ENCODE measurements at places on chromosomes 16 and 17.

DNA sequence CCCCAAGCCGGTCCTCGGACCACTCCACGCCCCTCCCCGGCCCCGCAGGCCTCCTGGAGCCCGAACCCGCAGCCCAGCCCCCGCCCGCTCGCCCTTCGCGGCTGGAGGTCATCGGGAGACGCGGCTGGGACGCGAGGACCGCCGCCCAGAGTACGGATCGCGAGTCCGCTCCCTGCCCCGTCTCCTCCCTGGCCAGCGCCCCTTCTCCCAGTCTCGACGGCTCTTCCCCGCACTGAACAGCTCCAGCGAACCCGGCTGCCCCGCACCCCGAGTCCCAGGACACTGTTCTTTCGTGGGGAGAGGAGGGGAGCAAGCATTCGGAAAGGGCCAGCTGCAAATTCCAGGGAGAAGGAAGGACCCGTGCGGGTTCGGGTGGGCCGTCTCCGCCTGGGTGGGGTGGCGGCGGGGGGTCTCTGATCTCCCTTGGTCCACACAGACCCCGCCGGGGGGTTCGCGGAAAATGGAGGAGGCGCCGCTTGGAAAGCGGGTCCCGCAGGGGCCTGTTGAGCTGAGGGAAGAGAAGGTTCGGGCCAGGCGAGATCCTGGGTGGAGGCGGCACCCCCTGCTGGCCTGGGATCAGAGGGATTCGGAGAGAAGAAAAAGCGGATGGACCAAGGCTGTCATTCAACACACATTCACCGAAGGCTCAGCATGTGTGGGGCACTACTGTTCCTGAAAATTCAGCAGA lies 632 bp upstream of the RTN4RL1 start:
- peak; percentile 65 for DNase-seq

GRCh38 chr17:17740615-17741348 lies 59.5 kb downstream of the RAI1 start:
- no peak for DNase-seq

GRCh38 chr16:59039066-59039720 lies 305.1 kb upstream of the GOT2 start:
- no peak for DNase-seq

- no peak for DNase-seq
Measured at GRCh38 chr16:78538919-78539318, 439.5 kb downstream of the WWOX start.

DNA sequence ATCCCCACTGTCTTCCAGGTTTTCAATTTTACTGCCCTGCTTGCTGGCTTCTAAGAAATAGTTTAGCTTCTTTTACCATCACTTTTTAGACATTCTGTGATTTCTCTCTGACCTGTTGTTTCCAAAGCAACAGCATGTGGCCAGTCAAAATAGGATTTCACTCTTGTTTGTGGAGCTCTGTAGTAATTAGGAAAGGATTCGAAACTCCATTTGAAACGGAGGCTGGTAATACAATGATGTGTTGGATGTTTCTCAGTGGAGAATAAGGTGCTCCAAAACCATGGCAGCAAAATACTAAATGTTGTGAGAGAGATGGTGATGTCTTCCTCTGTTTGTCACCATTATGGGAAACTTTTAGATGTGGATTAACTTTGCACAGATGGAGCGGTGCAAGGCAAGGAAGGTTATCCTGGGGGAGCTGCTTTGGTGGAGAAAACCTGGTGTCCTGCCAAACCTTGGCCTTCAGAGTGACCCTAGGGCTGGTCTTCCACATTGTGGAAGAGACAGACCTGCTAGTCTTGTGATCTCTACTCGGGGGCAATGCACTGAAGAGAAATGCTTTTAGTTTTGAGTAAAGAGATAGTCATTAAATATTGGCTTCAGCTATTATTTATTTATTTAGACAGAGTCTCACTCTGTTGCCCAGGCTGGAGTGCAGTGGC lies 79.4 kb downstream of the PRKCA start:
- no peak for DNase-seq

DNA sequence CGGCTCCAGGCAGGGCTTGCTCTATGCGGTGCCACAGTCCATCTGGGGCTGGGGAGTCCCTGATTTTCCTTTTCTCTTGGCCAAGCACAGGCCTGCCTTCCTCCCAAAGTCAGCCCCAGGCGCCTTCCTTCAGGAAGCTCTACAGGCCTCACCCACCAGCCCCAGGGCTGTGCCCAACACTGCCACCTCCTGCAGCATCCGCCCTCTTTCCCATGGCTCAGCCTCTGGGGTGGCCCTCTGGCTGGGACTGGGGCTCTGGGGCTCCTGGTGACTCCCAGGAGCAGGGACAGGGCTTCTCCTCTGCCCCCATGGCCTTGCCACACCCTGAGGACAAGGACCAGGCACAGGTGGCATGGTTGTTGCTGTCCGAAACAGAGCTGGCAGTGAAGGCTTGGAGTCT lies 817 bp downstream of the ITGB4 start:
- DNase-seq: no peak

DNA sequence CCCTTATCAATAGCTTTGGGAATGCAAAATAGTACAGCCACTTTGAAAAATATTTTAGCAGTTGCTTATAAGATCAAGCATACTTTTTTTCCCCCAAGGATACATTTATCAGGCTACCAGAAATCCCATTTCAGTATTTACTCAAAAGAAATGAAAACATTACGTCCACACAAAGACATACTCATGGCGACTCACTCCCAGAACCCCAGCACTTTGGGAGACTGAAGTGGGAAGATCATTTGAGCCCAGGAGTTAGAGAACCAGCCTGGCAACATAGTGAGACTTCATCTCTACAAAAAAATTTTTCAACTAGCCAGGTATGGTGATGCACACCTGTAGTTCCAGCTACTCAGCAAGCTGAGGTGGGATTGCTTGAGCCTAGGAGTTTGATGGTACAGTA lies 5.9 kb downstream of the SKA2 start:
- no peak for DNase-seq

- peak; percentile 30 for DNase-seq
Measured at GRCh38 chr17:164303-165235, 16.9 kb downstream of the DOC2B start.
